ENCODE measurements at places on chromosomes 3 and 15.

- no peak for DNase-seq
These were observed 132.3 kb upstream of the MCTP2 start for GRCh38 chr15:94098921-94099573.

GRCh38 chr3:13301286-13301987 lies 118.7 kb downstream of the NUP210 start:
- DNase-seq = peak; percentile 86

- DNase-seq = no peak
These were observed 257.9 kb downstream of the CTNNB1 start for GRCh38 chr3:41457176-41457575.

- no peak for DNase-seq
These were observed 45.7 kb downstream of the CD86 start for GRCh38 chr3:122100591-122101463.

GRCh38 chr3:110593749-110594148 lies 477.9 kb upstream of the NECTIN3 start:
- no peak for DNase-seq

DNA sequence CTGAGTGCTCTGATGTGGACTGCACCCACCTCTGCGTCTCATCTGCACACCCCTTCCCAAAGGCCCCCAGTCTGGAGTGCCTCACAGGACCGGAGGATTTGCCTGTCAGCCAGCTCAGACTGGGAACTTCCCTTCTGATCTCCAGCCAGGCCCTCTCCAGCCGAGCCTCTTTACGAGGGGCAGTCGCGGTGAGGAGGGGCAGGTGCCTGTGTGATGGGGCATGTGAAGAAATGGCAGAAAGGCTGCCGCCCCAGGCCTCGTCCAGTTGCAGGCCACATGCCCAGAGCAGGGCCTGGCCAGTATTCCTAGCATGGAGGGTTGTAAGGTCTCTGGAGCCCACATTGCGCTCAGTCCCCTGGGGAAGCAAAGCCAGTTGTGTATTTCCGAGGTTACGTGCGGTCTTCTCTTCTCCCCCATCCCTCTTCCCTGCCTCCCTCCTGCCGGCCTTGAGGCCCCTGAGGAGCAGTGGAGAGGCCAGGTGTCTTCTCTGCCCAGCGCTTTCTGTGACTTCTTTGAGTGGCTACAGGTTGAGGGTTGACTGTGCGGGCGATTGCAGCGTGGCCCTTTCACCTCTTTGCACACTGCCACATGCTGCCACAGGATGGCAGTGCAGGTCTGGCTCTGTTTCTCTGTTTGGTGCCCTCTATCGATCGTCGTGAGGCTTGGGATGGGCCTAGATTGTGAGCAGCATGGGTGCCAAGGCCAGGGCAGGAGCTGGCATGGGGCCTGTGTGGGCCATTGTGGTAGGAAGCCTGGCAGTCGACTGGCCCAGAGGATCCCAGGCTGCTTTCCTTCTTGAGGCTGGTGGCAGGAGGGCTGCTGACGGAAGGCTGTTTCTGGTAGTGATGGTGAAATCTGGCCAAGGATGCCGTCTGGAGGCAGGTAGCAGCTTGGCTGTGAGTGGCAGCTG lies 5.3 kb downstream of the CLK3 start:
- DNase-seq = peak; percentile 74

DNA sequence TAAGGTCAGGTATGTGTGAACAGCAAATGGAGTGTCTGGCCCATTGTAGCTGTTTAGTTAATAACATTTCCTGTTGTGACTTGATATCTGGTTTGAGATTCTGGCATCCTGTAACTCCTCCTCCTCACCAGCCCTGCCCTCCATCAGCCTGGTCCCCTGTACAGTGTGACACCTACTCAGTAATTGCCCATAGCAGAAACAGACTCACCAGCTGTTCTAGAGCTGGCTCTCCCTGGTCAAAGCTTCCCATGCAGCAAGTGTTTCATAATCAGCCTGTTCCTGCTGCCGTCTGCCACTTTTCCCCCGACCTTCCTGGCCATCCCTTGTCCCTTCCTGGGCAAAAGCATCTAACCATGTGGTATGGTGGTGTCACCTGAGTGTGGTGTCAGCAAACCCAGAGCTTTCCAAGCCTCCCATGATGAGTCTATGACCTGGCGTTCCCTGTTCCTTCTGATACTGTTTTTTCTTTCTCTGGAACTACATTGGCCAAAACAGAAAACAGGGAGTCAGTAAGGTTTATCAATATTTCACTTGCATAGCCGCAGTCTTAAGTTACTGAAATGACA lies 55.4 kb downstream of the B3GALNT1 start:
- DNase-seq = no peak

DNA sequence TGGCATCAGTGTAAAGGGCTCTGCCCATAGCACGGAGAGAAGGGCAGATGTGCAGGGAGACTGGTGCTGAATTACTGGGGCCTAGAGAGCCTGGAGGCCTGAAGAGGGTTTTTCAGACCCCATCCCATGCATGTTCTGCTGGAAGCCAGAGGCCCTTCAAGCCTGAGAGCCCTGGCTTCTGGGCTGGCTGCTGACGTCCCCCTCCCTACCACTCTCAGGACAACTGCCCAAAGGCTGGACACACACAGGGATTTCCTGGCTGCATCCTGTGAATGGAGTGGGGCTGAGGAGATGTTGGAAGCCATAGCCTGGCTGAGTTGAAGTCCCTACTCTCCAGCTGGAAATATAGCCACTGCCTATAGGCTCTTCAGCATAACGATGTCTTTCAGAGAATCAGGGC lies 16.9 kb upstream of the DOCK3 start:
- DNase-seq = no peak

DNA sequence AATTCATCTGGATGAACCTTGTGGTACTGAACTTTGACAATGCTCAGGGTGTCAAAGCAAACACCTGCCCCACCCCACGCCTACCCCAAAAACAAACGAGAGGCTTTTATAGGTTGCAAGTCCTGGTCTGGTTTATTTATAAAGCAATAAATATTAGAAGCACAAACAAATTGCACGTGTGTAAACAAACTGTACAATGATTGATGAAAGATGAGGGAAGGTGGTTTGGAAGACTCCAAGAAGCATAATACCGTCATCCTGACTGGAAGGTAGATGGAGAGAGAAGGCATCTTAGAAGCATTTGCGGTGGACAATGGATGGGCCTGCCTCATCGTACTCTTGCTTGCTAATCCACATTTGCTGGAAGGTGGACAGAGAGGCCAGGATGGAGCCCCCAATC lies 5.2 kb downstream of the ACTC1 start:
- no peak for DNase-seq

- no peak for DNase-seq
These were observed 18.8 kb downstream of the APH1B start for GRCh38 chr15:63296195-63296594.

GRCh38 chr3:85258819-85259218 lies 300.0 kb downstream of the CADM2 start:
- no peak for DNase-seq

DNA sequence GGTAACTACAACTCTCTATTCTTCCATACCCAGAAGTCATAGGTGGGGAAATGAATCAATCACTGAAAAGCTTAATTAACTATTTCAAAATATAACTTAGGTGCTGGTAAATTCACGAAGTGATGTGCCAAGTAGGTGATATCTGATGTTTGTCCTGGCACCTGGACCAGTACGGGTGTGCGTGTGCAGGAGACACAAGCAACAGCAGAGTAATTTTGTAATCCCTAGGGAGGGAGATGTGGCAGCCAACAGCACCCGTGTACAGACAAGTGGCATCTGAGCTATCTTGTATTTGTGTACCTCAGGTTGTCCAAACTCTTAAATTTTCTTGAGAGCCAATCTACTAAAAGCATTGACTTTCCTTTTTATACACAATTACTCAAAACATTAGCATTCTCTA lies 22.8 kb downstream of the USF3 start:
- no peak for DNase-seq

- no peak for DNase-seq
These were observed 52.7 kb downstream of the RASGRF1 start for GRCh38 chr15:79037848-79038247.

- no peak for DNase-seq
These were observed 27.3 kb upstream of the MBNL1 start for GRCh38 chr3:152241142-152242017.

DNA sequence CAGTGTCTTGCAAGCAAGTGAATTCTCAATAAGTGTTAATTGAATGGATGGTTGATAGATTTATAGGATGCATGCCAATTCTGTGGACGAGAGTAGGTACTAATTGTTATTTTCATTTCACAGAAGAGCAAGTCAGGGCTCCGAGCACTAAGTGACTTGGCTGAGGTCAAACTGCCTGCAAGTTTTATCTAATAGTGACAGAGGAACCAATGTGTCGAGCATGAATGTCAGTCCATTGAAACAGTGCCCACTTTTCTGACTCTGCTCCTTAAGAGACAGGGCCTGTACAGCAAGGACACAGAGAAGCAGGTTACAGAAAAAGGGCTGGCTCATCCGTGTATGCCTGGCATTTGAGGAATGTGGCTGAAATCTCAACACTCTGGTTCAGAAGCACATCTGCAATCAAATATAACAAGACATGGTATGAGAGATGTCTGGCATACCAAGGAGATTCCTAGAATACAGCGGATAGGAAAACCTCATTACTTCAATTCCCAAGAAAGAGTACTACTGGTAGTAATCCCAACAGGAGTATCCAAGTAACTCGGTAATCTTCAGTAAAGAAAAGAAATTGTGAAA lies 6.0 kb upstream of the B3GNT5 start:
- peak; percentile 46 for DNase-seq

- no peak for DNase-seq
These were observed 605.0 kb upstream of the CBLB start for GRCh38 chr3:106473576-106474475.

DNA sequence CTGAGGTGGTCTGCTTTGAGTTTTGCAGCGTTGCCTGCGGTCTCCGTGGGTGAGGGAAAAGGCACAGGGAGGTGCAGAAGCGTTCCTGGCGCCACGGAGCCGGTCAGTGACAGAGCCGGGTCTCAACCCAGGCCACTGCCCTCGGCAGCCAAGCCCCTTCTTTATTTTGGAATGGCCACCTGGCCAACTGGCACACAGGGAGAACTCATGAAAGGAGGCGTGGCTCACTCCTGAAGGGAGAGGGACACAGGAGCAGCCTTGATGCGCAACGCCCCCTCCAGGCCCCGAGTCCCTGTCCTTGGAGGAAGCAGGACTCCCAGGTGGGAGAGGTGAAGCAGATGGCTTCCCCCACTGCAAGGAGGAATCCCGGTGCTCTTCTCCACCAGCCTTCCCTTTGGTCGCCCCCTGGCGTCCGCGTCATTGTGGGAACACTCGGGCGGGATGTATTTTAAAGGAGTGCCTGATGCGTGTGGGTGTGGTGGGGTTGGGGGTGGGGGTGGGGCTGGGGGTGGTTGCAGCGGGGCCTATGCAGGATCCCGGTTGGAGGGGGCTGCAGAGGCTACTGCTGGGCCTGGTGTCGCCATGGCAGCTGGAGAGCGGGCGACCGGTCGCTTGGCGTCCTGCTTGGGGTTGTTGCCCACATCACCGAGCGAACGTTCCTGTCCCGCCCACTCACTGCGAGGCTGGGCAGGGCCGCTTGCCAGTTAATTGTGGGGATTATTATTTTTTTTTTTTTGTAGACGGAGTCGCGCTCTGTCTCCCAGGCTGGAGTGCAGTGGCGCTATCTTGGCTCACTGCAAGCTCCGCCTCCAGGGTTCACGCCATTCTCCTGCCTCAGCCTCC lies 32.6 kb downstream of the APBA2 start:
- no peak for DNase-seq

GRCh38 chr3:8328967-8329366 lies 172.7 kb upstream of the LMCD1 start:
- no peak for DNase-seq

DNA sequence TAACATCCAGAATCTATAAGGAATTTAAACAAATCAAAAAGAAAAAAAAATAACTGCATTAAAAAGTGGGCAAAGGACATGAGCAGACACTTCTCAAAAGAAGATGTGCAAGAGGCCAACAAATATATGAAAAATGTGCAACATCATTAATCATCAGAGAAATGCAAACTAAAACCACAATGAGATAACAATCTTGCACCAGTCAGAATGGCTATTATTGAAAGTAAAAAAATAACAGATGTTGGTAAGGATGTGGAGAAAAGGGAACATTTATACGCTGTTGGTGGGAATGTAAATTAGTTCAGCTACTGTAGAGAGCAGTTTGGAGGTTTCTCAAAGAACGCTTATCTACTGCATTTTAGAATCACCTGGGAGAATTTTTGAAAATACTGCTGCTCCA lies 186.1 kb downstream of the OTOL1 start:
- no peak for DNase-seq
